Ureter (tissue), 1 donor: ENCODE measurements at places on chromosomes 2 and 18. TPM values are rescaled to one million over a fixed set of nuclear protein-coding genes. Genes with fewer than 3 reads are reported as not detected.

The SIGLEC15 gene
- 8.4 TPM for total RNA-seq

The RSAD2 gene
- total RNA-seq, result 4.4 TPM

The MERTK gene
- 33.5 TPM for total RNA-seq

The KCNJ3 gene
- 1.4 TPM for total RNA-seq

The EPC2 gene
- total RNA-seq, result 51.2 TPM

The TRIM43 gene
- total RNA-seq, result not detected

The IL36A gene
- total RNA-seq, result not detected

The ALPI gene
- not detected for total RNA-seq

The SKOR2 gene
- total RNA-seq, result not detected

The ABCG5 gene
- total RNA-seq, result not detected

The BIN1 gene
- total RNA-seq, result 51.6 TPM

The SCLY gene
- 21.6 TPM for total RNA-seq

The CDKL4 gene
- 0.44 TPM for total RNA-seq

The MYL1 gene
- total RNA-seq, result 0.42 TPM

The PRKAG3 gene
- not detected for total RNA-seq

The ST6GAL2 gene
- total RNA-seq, result 1.4 TPM

The LRP1B gene
- total RNA-seq, result 0.89 TPM

The TTL gene
- 22.2 TPM for total RNA-seq

The FBXO41 gene
- total RNA-seq, result 6.6 TPM

The TM4SF20 gene
- total RNA-seq, result not detected
